T-helper 1 cell (primary cell): ENCODE measurements at places on chromosomes 2 and 18.

DNA sequence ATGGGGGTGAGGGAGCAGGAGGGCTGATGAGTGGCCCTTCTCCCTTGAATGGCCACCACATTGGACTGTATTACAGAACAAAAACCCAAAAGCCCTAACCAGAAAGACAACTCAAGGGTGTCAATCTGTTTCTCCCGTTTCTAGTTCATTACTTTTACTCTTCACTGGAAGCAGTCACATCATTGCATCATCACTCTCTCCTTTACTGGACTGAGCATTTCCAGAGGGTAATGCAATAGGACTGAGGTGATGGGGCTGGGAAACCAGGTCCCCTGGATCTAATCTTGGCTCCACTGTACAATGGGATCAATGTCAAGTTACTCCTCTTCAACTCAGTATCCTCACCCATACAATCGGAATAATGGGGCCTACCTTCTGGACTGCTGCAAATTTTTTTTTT, 56.1 kb downstream of the BCL2 start:
- DNase-seq = no peak

DNA sequence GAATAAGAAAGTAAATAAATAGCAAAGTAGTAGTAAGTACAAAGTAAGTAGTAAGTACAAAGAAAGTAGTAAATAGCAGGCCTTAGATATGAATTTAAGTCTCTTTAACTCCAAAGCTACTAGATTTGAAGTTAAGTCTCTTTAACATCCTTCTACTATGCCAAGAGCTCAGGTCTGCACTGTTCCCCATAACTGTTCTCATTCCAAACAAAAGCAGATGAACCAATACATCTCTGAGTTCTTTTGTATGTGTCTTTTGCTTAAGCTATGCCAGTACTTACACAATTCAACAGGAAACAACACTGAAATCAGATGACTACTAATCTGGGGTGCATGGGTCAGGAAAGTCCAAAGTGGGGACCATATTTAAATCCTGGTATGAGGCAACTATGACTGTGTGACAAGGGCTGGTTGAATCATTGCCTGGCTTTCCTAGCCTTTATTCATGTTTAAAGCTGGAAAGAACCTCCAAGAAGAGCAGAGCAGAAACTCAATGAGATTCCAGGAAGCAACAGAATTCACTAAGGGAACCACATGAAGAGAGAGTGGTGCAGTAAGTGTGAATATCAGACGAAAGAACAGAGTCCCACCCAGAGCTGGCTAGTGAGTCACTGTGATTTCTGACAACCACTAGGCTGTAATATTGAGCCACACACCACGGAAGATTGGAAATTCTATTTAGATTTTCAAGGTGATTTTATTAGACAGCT, 51.0 kb upstream of the CYP26B1 start:
- no peak for DNase-seq

DNA sequence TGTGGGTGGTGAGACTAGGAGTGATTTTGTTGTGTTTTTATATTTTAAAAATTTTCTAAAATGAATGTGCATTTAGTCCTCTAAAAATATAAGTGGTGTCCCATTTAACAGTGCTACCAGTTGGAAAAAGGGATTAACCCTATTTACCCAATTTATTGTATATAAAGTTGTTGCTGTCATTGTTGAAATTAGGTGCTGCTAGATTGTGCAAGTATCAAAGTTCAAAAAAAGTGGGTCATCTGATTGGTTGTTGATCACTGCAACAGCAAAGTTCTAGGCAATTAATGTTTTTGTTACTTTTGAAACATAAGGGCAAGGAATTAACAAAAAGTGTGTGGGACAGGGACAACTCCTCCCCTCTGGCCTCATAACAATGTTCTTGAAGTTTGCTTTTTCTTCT, 40.6 kb downstream of the ADNP2 start:
- no peak for DNase-seq

DNA sequence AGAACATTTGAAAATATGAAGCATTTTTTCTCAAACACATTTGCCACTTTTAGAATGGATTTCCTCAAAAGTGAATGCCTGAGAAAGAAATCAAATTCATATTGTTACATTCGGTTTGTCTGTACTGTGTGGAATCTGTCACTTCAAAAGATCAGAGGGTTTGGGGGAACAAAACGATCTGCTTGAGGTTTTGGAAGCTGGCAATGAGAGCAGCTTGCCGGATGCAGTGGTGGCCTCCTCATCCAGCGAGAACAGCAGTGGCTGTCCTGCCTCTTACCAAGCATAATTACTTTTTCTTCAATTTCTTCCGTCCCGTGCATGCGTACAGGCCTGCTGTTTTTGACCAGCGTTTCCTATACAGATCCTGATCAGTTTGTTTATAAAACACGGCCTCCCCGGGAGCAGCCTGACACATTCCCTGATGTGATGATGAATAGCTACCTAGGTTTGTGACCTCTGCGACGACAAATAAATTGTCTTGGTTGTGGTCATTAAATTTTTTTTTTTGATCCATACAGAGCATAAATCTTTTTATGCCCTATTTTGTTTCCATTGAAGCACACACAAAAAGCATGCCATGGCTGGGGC, 45.2 kb downstream of the ITGA6 start:
- DNase-seq = no peak

DNA sequence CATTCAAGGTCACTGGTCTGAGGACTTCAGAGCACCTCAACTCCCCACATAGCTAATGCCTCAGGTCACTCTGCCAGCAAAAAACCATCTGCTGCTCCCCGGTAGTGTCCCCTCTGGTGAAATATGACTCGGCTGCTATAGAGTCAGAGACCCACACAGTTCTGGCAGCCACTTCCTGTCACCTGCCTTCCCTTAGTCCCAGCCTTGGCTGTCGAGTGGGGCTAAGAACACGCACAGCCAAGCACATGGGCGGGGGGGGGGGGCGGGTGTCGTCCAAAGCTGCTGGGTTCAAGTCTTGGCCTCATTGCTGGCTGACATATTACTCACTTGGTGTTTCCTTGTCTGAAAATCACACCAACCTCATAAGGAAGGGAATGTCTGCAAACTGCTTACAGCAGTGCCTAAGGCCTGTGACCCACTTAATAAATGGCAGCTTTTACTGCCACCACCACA, 37.5 kb downstream of the POLR1A start:
- DNase-seq = peak; percentile 62

GRCh38 chr2:133862400-133862977, 294.2 kb upstream of the NCKAP5 start:
- no peak for DNase-seq

GRCh38 chr2:33581872-33582271, 17.2 kb downstream of the FAM98A start:
- DNase-seq = no peak
